ENCODE measurements at places on chromosomes 3 and 15. TPM values are rescaled to one million over a fixed set of nuclear protein-coding genes. Genes with fewer than 3 reads are reported as not detected.

DNA sequence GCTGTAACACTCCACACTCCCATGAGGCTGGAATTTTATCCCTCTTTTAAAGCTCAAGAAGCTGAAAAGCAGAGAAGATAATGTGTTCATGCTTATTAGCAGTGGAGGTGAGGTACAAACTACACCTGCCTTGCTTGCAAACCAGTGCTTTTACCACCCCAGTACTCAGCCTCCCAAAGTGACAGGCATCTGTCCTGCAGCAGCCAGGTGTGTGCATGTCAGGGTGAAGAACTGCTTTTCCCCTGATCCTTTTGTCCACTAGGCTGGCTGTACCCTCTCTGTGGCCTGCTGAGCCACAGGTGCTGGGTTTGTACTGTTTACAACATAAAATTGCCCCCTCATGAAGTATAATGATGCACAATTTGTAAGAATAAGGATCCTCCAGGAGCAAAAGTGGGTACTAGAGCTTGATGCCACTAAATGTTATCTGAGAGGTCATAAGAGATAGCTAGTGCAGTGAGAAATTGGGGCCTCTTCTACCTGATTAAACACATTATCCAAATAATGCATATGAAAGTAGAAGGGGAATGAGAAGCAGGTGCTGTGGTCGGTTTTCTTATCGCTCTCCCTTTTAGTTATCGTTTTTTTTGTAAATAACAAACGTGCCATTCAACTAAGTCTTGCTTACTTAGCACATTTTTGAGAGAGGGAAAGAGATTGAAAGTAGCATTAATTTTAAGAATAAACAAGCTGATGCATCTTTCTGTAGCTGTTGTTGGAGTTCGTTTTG is 39.2 kb upstream of the GADL1 start:
- no peak for DNase-seq

GRCh38 chr3:108103886-108104797 is 13.3 kb upstream of the CD47 start:
- DNase-seq, result no peak

The CFAP92 gene
- 0.60 TPM for total RNA-seq

DNA sequence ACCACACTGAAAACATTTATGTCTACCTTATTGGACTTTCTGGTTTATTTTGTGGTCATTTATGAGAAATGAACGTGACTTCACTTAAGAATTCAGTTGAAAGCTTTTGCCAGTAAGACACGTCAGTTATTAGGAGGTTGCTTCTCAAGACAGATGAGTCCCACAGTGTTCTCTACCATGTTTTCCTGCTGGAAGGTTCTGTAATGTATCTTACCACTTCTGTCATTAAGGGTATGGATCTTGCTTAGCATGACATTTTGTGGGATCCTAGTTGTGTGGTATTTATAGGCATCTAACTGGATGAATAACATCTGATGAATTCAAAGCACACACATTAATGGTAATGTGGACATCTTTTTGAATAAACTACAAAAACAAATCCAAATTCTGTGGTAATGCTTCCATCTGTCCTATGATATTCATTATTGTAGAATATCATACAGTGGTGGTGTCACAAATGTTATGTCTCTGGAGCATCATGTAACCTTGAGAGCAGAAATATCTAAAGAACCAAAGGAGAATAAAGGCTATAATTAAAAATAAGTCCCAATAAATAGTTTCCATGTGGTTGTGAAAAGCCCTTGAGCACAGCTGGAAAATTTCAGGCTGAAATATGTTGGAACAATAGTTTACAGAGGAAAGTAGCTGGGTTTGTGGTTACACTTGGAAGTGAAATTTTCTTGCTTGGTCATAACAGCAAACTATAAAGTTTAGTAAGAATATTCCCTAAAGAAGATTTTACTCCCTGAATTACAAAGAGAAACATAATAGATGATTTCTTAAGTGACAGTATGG is 61.5 kb downstream of the C3orf38 start:
- no peak for DNase-seq

DNA sequence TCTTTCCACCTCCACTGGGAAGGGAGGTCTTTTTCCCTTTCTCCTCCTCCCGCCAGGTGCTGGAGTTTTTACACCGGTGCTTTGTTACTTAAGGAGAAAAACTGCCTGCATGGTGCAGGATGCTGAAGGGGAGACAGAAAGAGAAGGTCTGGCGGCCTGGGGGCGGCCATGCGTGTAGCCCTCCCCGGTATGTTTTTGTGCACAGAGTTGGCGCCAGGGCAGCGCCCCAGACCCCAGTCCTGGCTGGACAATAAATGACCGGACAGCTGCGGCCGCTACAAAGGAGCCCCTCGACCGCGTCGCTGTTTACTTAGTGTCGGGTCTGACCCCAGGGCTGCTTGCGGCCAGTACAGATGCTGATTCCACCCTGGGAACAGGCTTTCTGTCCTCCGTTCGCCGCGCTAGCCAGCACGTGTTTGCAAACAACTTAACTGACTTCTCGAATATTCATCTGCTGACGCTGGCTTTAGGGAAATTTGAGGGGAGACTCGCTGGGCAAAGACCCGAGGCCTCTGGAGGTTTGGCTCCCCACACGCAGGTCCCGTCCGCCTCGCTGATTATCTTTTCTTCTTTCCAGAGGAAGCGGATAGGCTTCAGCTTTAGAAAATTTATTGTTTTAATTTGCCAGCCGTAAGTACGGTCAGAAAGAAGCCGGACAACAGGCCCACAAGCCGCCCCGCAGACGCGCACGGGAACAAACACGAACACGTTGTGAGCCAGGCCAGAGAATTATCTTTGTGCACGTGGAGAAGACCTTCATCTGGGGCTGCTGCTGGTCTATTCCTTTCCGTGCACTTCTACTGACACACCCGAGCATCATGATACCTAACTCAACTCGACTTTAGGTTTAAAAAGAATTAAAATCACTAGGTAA is 46.9 kb downstream of the ZIC4 start:
- no peak for DNase-seq

GRCh38 chr3:12689997-12690711 is 26.2 kb upstream of the RAF1 start:
- no peak for DNase-seq

- peak; percentile 96 for DNase-seq
Observed at GRCh38 chr3:62318752-62319569, 54.4 kb downstream of the FEZF2 start.

DNA sequence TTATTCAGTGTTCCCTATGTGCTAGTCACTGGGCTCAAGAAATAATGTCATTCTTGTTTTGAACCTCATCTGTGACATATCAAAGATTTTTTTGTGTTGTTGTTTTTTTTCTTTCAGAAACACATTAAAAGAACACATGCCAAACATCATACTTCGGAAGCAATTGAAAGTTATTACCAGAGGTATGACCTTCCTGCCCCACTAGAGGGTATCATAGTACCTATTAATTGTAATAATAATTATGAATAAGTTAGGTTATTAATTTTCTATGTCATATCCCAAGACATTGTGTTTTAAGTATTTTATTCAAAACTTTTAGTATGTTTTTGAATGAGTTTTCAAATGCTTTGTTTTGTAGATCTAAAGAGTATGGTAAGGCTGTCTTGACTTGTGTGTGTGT is 65.7 kb downstream of the CDIN1 start:
- no peak for DNase-seq

The OSBPL10 gene
- total RNA-seq, result 89.3 TPM

DNA sequence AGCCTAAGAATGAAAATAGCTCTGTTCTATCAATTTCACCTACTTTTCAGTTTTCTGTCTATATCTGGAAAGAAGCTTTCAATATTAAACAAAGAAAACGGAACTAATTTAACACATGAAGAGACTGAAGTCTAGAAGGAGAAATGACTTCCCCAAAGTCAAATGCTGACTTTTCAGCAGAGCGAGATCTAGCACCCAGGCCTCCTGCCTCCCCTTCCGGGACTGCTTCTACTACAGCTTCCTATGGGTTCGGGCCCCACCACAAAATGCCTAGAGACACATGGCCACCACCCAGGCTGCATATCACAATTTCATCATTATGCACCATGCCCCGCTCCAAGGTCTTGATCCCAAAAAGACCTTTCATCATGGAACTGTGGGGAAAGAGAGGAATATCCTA is 104.5 kb downstream of the SST start:
- no peak for DNase-seq

- no peak for DNase-seq
Observed at GRCh38 chr3:122343654-122344053, 18.6 kb downstream of the CSTA start.

DNA sequence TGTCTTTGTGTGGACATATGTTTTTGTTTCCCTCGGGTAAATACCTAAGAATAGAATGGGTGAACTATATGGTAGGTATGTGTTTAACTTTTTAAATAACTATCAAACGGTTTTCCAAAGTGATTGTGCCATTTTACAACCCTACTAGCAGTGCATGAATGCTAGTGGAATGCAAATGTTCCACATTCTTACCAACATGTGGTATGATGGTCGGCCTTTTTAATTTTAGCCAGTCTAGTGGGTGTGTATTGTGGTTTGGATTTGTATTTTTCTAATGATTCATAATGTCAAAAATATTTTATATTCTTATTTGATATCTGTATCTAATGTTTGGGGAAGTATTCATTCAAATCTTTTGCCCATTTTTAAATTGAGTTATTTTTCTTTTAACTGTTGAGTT is 68.2 kb upstream of the SMAD3 start:
- DNase-seq, result no peak

The HES1 gene
- total RNA-seq, result 44.3 TPM

- DNase-seq, result no peak
Observed at GRCh38 chr3:105444725-105445124, 78.0 kb downstream of the ALCAM start.

The STRC gene
- 0.19 TPM for total RNA-seq

GRCh38 chr3:186932281-186933181 is 2.2 kb downstream of the ST6GAL1 start:
- no peak for DNase-seq

DNA sequence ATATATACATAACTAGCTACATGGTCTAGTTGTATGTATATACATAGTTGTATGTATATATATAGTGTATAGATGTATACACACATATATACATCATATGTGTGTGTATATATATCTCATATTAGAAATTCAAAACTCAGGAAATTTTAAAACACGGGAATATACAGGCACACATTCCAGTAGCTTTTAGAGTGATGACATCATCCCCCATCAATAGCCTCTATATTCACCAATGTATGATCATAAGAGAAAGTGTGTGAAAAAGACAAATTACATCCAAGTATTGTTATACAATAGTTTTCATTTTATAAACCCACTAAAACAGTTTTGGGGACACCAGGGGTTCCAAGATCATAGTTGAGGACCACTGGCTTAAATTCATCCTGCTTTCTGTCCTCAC is 23.0 kb downstream of the SCN10A start:
- DNase-seq, result no peak

The SLC24A5 gene
- not detected for total RNA-seq

- DNase-seq, result no peak
Observed at GRCh38 chr3:105096071-105096470, 270.6 kb upstream of the ALCAM start.

The RTP2 gene
- total RNA-seq, result not detected

The TMEM62 gene
- total RNA-seq, result 31.2 TPM

GRCh38 chr3:182565916-182566796 is 227.1 kb upstream of the ATP11B start:
- peak; percentile 43 for DNase-seq

- no peak for DNase-seq
Observed at GRCh38 chr3:24336101-24336500, 158.5 kb downstream of the THRB start.

DNA sequence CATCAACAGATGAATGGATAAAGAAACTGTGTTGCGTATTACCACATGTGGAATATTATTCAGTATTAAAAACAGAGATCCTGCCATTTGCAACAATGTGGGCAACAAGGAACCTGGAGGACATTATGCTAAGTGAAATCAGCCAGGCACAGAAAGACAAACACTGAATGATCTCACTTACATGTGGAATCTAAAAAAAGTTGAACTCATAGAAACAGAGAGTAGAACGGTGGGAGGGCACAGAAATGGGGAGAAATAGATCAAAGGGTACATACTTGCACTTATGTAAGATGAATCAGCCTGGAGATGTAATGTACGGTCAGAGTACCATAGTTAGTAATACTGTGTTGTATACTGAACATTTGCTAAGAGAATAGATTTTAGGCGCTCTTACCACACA is 29.8 kb upstream of the MUC13 start:
- DNase-seq, result no peak

DNA sequence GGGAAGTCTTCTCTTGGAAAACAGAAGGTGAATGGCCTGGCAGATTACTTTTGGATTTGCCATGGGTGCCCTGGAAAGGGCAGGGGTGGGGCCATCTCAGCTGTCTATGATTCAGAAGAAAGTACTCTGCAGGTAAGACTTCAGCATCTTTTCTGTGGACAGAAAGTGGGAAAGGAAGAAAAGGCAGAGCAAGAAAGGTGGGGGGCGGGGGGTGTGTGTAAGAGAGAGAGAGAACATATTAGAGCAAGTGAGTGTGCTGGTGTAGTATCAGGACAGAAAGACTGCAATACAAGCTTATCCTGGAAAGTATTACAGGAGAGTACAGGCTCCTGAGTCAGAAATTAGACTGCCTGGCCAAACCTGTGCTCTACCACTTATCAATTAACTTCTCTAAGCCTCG is 5.5 kb downstream of the TAGLN3 start:
- DNase-seq, result no peak

The TRIM42 gene
- total RNA-seq, result not detected

The SLC7A14 gene
- not detected for total RNA-seq

The MYRIP gene
- 6.6 TPM for total RNA-seq

The SMARCC1 gene
- 80.4 TPM for total RNA-seq

GRCh38 chr3:51522273-51522962 is 16.1 kb upstream of the RAD54L2 start:
- DNase-seq, result no peak

DNA sequence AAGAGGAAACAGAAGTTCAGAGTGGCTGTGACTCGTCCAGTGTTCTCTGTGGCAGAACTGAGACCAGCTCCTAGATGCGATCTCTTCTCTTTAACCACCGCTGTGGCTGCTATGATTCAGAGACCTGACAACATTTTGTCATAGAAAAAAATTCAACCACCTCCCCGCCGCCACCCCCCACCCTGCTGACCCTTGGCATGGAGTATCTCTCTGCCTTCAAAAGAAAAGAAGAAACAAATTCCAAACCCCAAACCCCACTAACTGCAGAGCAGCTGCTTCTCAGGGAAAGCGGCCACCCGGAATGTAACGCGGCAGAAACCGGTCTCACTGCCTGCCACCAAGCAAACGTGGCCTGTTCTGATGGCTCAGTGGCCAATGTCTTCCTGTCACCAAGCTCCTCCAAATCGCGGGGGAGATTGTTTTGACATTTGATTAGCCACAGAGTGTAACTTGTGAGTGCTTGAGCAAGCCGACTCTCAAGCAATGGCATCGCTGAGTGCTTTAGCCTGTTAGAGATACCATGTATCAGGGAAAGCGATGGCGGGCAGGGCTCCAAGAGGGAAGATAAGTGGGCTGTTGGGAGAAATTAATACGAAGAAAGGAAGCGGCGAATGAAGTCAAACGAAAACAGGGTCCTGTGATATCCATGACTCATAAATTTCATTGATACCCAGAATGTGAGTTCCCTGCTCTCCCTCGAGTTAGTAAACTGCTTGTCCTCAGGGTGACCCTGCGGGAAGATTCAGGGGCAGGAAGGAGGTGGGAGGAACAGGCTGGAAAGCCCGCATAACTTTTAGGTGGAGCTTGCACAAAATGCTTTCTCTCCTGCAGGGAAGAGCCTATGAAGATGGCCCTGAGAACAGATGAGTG is 44.8 kb upstream of the TLE3 start:
- DNase-seq, result no peak

GRCh38 chr3:171177056-171177455 is 150.5 kb upstream of the SLC2A2 start:
- no peak for DNase-seq

The BSN gene
- total RNA-seq, result 1.3 TPM

The MINAR1 gene
- total RNA-seq, result 0.47 TPM

GRCh38 chr3:32492684-32493436 is 9.8 kb downstream of the CMTM6 start:
- no peak for DNase-seq

GRCh38 chr3:128703561-128703960 is 22.4 kb upstream of the RAB7A start:
- DNase-seq, result no peak
